ENCODE measurements at places on chromosomes 11 and 22.
A peak's percentile ranks its signal among the peaks of the same experiment; 100 is the strongest.

DNA sequence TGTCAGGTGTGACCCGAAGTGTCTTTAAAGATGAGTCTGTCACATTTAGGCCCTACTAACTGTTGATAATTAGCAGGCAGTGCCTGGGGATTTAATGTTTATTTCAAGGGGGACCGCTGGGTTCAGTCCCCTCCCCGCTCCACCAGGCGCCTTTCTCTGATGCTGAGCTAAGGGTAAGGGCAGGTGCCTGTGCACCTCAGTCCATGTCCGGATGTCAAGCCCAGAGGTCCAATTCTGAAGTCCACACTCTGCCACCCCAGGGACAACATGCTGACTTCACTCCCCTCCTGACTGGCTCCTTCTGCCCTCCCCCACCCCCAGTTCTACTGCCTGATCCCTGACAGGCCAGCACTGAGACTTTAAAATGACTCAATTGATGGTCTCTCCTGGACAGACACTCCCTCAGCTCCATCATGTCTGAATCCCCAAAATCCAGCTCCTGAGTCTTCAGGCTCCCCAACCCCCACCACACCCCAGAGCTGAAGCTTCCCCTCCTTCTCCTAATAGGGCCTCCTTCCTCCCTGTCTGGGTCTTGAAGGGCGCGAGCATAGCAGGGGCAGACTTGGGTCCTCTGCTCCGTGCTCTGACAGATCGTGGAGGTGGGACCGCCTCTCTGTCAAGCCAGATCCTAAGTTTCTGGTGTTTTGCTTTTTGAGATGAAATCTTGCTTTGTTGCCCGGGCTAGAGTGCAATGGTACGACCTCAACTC is 49.8 kb upstream of the ANO1 start:
- no peak for DNase-seq

DNA sequence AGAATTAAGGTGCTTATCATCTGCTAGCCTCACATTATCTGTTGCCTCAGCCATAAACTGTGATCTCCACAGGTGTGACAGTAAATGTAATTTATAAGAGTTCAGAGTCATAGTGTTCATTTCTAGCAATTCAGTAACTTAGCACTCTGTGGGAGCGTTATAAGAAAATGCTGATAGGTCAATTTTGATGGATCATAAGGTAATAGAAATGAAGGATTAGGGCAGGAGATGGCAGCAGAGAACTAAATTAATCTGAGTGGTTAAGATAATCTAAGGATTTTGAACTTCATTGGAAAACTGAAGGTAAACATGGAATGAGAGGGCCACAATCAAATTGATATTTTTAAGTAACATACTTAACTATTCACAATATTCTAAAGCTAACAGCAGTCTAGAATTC is 26.5 kb upstream of the SLC22A9 start:
- no peak for DNase-seq

DNA sequence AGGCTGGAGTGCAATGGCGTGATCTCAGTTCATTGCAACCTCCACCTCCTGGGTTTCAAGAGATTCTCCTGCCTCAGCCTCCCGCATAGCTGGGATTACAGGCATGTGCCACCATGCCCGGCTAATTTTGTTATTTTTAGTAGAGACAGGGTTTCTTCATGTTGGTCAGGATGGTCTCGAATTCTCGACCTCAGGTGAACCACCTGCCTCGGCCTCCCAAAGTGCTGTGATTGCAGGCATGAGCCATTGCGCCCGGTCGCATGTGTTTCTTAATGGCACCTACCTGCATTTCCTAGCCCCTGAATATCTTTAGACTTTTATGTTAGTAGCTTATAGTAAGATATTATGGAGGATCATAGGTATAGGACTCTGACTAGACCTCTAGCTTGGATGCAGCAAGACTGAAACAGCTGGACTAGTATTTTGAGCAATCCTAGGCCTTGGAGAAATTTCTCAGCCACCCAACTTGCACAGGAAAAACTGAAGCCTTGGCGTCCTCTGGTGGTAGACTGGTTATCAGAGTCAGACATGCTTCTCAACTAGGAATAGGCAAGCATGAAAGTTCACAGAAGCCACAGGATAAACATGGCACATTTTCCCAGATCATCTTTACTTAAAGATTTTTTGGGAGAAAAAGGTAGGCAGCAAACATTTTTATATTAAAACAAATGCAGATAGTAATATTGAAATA is 22.7 kb upstream of the C1QTNF4 start:
- DNase-seq: no peak

DNA sequence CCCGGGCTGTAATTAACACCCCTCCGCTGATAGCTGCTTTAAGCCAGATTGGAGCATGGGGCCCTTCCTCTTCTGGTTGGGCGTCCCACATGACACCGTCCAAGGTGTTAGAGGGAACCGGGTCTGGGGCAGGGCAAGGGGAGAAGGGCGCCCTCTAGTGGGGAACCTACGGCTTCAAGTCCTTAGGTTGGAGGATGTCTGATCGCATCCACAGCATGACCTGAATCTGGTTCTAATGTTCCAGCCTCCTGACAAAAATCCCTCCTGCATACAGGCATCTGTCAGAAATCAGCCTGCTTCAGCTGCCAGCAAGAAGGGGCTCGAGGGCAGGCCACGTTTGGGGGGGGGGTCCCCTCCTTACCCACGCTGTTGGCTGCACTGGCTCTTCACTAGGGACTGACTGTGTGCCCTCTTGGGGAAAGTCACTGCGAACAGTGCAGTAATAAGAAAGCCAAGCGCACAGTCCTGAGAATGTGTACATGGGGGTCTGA is 94.2 kb upstream of the TBCEL start:
- peak; percentile 42 for DNase-seq

GRCh38 chr22:48192920-48193319 is 1430.5 kb downstream of the TBC1D22A start:
- DNase-seq: no peak

DNA sequence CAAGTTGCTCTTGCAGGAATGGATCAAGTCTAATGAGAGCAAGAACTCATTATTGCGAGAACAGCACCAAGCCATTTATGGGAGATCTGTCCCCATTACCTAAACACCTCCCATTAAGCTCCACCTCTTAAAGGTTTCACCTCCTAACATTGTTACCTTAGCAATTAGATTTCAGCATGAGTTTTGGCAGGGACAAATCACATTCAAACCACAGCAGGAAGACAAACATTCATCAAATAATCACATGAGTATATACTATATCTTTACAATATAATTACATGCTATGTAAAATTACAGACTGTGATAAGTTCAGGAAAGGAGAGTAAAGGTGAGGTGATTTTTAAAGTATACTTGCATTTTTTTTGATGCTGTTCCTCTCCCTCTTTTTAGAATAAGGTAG is 6.6 kb upstream of the TEAD1 start:
- no peak for DNase-seq

DNA sequence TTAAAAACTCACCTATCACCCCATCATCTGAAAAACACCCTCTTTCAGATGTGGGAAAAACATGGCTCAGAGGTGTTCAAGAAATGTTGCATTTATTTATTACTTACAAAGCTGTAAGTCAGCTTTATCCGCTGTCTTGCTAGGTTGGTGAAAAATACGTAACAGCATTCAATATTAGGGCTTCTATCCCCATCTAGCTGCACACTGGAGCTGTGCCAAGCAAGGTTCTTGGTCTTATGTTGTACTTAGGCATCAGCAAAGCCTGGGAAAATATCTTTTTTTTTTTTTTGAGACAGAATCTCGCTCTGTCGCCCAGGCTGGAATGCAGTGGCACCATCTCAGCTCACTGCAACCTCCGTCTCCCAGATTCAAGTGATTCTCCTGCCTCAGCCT is 7.5 kb downstream of the SERPING1 start:
- no peak for DNase-seq

GRCh38 chr22:36417281-36417686 is 29.5 kb upstream of the MYH9 start:
- DNase-seq: no peak

DNA sequence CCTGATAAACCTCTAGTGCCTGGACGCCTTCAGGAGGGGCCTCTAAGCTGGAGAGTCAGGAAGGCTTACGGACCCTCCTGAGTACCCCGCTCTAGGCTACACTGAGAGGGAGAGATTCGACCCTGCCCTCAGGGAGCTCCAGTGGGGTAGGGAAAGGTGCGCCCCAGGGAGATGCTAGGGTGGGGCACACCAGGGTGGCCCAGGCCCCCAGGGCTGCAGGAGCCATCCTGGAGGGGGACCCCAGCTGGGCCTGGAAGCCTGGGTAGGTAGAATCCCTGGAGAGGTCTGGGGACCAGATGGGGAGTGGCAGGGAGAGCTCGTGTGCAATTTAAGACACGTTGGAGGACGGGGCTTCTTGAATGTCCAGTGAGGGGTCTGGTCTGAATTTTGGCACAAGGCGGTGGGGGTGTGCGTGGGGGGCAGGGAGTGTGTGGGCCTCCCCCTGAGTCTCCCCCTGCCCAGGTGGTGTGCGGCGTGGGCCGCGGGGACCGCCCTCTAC is 4.7 kb downstream of the CARNS1 start:
- DNase-seq: no peak

GRCh38 chr11:102256251-102256650 is 61.0 kb upstream of the BIRC3 start:
- DNase-seq: no peak

- no peak for DNase-seq
Observed at GRCh38 chr11:60910711-60911380, 3.1 kb upstream of the TMEM109 start.

- no peak for DNase-seq
Observed at GRCh38 chr11:88827018-88827676, 238.6 kb downstream of the GRM5 start.

GRCh38 chr11:115716601-115717529 is 212.7 kb upstream of the CADM1 start:
- no peak for DNase-seq

DNA sequence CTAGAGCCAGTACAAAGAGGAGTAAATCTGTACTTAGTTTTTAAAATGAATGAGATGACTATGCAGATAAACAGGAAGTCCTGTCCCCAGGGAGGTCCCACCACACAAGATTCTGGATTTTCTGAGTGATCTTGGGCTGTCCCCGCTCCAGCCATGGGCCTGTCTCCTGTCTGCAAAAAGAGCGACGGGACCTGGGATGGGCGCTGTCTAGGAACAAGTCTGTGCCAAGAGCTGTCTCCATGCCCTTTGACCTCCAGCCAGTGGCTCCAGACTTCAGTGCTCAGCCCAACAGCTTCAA is 6.0 kb downstream of the CSNK1E start:
- DNase-seq: no peak

GRCh38 chr11:33668468-33668825 is 32.2 kb downstream of the C11orf91 start:
- no peak for DNase-seq

- no peak for DNase-seq
Observed at GRCh38 chr22:45696227-45696626, 24.6 kb downstream of the ATXN10 start.

- DNase-seq: no peak
Observed at GRCh38 chr11:27786331-27786730, 86.1 kb upstream of the BDNF start.

- DNase-seq: no peak
Observed at GRCh38 chr22:39364714-39365491, 15.1 kb downstream of the SYNGR1 start.

GRCh38 chr11:83508804-83509203 is 222.6 kb upstream of the CCDC90B start:
- DNase-seq: no peak

GRCh38 chr11:9626496-9627394 is 37.1 kb upstream of the SWAP70 start:
- no peak for DNase-seq

- peak; percentile 37 for DNase-seq
Observed at GRCh38 chr11:18527512-18527911, 770 bp upstream of the TSG101 start.

- peak; percentile 86 for DNase-seq
Observed at GRCh38 chr11:118488480-118489109, 38.7 kb upstream of the TTC36 start.

- no peak for DNase-seq
Observed at GRCh38 chr11:75502138-75502537, 23.6 kb downstream of the GDPD5 start.

GRCh38 chr11:132734217-132734616 is 798.1 kb downstream of the OPCML start:
- no peak for DNase-seq

- no peak for DNase-seq
Observed at GRCh38 chr11:1652442-1652770, 22.8 kb downstream of the KRTAP5-5 start.

DNA sequence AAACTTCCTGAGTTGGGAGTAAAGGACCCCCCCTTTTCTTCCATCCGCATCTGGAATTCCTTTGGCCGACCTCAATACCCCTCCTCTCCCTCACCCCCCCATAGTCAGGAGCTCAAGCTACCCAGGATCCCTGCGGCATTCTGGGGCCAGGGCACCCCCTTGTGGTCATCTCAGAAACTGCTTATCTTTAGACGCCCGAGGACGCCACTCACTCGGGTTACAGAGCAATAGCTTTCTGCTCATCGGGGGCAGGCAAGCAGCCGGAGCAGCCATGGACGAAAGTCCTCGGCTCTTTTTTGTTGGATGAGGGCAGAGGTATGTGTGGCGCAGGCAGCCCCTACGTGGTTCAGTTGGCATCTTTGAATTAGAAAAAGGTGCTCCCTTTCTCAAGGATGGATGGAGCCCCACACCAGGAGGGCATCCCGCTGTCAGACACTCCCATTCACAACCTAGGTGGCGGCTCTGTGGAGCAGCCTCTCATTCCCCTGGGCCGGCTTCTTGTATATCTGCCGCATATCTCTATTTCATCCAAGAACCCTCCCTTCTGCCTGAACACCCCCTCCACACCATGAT is 2.3 kb downstream of the C1QTNF5 start:
- DNase-seq: peak; percentile 69

- DNase-seq: no peak
Observed at GRCh38 chr22:30202531-30203006, 44.0 kb downstream of the LIF start.

Data from CD4-positive, alpha-beta T cell treated with Interleukin-4 for 1 hour (primary cell).